ENCODE measurements at places on chromosomes 4 and X.
A peak's percentile ranks its signal among the peaks of the same experiment; 100 is the strongest.

GRCh38 chrX:49106930-49107329, 16.6 kb downstream of the GPKOW start:
- peak; percentile 34 for DNase-seq

- peak; percentile 22 for DNase-seq
These were observed 38.7 kb downstream of the TSPAN7 start for GRCh38 chrX:38599796-38600755.

DNA sequence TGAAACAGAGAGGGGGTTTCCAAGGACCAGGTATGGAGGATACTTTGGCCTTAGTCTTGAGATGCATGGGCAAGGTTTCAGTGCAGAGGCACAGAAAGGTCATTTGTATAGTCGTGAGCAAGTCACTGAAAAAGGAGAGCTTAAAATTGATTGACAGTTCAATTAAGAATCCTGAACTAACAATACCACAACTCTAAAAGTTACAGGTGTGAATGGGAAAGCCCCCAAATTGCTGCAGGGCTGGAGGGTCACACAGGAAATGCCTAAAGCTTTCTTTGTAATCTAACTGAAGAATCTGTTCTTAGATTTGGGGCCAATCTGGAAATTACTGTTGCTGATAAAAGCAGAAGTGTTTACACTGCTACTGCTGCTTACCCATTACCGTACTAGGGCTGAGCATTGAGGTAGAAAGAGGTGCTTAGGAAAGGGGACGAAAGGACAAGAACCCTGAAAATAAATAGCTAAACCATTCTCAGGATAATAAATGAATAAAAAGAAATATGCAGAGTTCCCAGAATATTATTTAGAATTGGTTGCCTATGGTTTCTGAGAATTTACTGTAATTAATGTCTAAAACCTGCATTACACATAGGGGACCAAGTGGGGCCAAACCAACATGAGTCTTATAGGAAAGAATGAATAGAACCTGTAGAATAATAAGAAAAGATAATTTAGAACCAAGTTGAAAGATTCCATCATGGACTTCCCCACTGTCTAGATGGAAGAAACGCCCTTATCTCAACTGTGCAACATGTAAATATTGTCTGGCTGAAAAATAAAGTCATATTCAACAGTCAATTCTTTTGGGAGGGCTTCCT, 91.9 kb upstream of the PPP1R2C start:
- no peak for DNase-seq

- no peak for DNase-seq
These were observed 49.0 kb downstream of the NIPAL1 start for GRCh38 chr4:48065587-48066052.

DNA sequence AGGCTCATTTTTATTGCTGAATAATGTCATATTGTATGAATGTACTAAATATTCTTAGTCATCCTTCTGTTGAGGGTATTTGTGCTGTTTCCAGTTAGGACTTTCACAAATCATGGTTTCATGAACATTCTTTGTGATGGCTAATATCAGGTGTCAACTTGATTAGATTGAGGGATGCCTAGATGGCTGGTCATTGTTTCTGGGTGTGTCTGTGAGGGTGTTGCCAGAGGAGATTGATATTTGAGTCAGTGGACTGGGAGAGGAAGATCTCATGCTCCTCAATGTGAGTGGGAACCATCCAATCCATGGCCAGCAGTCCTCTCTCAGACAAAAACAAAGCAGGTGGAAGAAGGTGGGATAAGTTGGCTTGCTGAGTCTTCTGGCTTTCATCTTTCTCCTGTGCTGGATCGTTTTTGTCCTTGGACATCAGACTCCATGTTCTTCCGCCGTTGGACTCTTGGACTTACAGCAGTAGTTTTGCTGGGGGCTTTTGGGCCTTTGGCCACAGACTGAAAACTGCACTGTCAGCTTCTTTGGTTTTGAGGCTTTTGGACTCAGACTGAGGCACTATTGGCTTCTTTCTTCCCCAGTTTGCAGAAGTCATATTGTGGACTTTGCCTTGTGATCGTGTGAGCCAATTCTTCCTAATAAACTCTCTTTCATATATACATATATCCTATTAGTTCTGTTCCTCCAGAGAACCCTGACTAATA, 11.9 kb upstream of the HS3ST1 start:
- DNase-seq, result no peak

DNA sequence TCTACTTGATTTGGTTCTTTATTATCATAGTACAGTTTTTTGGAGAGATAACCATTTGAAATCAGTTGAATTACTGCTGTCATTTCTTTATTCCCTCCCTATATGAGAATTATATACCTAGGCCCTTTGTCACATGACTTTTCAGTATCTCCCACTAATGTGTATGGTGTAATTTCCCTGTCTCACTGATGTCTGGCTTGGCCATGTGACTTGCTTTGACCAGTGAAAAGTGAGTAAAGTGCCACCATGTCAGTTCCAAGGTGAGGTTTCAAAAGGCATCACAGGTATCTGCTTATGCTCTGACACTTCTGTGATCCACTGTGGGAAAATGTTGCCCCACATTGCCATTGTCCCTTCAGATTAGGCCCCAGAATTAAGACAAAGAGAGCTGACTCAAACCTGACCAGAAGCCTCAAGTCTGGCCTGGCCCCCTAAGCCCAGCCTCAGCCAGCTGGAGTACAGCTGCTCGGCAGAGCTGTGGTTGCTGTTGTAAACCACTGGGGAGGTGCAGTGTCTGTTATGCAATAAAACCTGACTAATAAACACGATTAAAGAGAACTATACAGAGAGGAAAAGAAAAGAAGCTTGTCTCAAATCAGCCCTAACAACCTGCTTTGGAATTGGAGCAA, 27.5 kb downstream of the SETD7 start:
- DNase-seq, result no peak

GRCh38 chr4:154073107-154073822, 284.4 kb upstream of the SFRP2 start:
- no peak for DNase-seq
